ENCODE measurements at places on chromosomes 4 and X. TPM values are rescaled to one million over a fixed set of nuclear protein-coding genes. Genes with fewer than 3 reads are reported as not detected.
A peak's percentile ranks its signal among the peaks of the same experiment; 100 is the strongest.

GRCh38 chr4:33425936-33426335 lies 2705.8 kb downstream of the PCDH7 start:
- H3K4me3 ChIP-seq = no peak overlapping the region
- no peaks in the 10 kb centered on the region for H3K36me3 ChIP-seq
- no peaks in the 10 kb centered on the region for H3K27me3 ChIP-seq
- no peak for DNase-seq

- no peak overlapping the region for H3K4me3 ChIP-seq
- H3K27ac ChIP-seq = no peak overlapping the region
- DNase-seq = no peak
- peaks cover 12% of the 10 kb centered on the region for H3K36me3 ChIP-seq
- H3K4me1 ChIP-seq = no peaks in the 10 kb centered on the region
These were observed 254.6 kb upstream of the EPHA5 start for GRCh38 chr4:65924843-65925242.

DNA sequence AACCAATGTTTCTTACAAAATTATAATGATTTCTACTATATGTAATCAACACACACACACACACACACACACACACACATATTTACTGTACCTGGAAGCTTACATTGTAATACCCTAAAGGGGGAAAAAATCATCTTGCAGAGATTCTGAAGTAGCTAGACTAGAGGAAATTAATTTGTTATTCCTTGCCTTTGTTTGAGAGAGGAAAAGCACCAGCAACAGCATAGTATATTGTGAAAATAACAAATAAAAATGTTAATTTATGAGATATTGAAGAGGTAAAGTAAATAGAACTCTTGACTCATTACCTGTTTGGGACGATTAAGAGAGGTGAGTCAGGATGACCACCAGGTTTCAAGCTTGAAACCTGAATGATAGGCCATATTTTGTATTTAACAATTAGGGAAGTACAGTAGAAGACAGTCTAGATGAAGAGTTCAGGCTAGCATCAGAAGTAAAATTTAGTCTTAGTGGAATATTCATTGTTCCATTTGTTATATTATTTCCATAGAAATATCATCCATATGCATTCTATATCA lies 873.4 kb upstream of the PCDH10 start:
- no peaks in the 10 kb centered on the region for H3K27me3 ChIP-seq
- DNase-seq = no peak
- peaks cover 4% of the 10 kb centered on the region for H3K36me3 ChIP-seq
- H3K4me1 ChIP-seq = no peaks in the 10 kb centered on the region

Gene NPY5R
- total RNA-seq = 5.7 TPM

DNA sequence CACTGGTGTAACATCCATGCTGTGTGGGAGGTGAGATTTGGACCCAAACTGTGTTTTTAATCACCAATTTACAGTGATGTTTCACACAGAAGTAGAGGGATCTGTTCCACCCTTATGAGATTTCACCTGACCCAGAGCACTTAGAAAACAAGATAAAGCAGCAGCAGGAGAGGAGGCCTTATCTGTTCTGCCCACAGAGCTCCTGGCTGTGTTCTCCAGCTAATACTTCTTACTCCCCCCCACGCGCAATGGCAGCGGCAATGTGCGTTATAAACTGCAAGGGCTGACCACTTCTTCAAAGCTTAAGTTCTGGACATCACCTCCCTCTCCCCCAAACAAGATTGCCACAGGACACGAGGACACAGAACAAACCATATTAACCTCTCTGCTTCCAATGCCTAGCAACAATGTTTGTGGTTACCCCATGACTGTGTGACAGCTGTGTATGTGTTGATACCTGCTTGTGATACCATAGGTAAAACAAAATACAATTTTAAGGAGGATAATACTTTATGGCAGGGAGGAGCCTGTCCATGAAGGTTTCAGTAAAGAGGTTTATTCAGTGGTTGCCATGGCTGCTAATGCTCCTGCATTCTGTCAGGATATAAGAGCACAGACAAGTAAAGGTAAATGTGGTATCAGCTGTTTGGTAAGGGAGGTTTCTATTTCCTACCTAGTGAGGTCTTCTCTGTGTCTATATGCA lies 210.0 kb downstream of the SOWAHB start:
- H3K4me3 ChIP-seq = peak overlapping the region; percentile 79
- H3K4me1 ChIP-seq = peaks cover 9% of the 10 kb centered on the region

Gene ZNF674
- total RNA-seq = 7.9 TPM

Measured in H9 (cell line).